Activated T-cell treated with anti-CD3 and anti-CD28 coated beads for 48 hours (primary cell): ENCODE measurements at places on chromosomes 7 and 10.

- no peak for DNase-seq
These were observed 128.3 kb downstream of the NEBL start for GRCh38 chr10:20768843-20769242.

DNA sequence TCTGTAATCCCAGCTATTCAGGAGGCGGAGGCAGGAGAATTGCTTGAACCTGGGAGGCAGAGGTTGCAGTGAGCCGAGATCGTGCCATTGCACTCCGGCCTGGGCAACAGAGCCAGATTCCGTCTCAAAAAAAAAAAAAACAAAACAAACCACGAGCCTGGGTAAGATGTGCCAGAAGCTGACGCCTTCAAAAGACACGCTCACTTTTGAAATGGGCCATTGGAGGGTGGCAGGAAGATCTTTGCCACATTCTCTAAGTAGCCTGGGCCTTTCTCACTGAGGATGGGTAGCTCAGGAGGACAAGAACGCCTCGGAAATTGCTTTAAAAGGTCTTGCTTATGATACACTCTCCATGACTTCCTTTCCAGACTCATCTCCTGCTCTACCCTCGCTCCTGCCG, 172.7 kb downstream of the SH3PXD2A start:
- no peak for DNase-seq

DNA sequence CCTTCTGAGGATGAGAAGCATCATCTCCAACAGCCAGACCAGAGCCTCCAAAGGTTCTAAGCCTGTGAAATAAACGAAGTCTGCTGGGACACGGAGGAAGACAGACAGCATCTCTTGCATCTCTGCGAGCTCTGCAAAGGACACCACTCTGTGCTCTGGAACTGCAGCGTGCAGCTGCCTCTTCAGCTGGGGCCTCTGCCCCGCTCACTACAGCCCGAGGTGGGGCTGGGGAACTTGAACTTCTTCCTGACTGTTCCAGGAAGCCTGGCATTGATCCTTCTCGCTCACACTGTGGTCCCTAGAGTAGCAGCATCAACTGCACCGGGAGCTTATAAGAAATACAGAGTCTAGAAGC, 163.3 kb downstream of the USP6NL start:
- DNase-seq = no peak

- DNase-seq = no peak
These were observed 616.9 kb upstream of the GHITM start for GRCh38 chr10:83522456-83522855.

GRCh38 chr7:150685219-150686029, at the start of gene GIMAP2:
TSS of gene GIMAP2 (plus strand) at chr7:150685706. CDS start at chr7:150687060, 1,354 bp downstream.
- no peak for DNase-seq

- no peak for DNase-seq
These were observed 30.5 kb downstream of the SLC18A2 start for GRCh38 chr10:117271427-117271826.

GRCh38 chr7:1015196-1016121, 28.9 kb upstream of the GPR146 start:
- DNase-seq = no peak
